ENCODE measurements at places on chromosomes 12 and 14. TPM values are rescaled to one million over a fixed set of nuclear protein-coding genes. Genes with fewer than 3 reads are reported as not detected.

SLC8A3 gene
- total RNA-seq, result not detected

DLGAP5 gene
- total RNA-seq, result 112 TPM

SYNDIG1L gene
- not detected for total RNA-seq

CFAP54 gene
- 0.18 TPM for total RNA-seq

PLXNC1 gene
- total RNA-seq, result 45.6 TPM

ACOT4 gene
- total RNA-seq, result 1.2 TPM

WASHC4 gene
- total RNA-seq, result 42.8 TPM

Data from activated CD8-positive, alpha-beta T cell treated with anti-CD3 and anti-CD28 coated beads, Interleukin-2, amount 10 ng/mL, durations not matched to agents 7 days and 5 days (primary cell).